Naive B cell (primary cell): ENCODE measurements at places on chromosomes 12 and 14.

GRCh38 chr14:91098591-91098990 lies 15.3 kb upstream of the DGLUCY start:
- DNase-seq, result no peak

DNA sequence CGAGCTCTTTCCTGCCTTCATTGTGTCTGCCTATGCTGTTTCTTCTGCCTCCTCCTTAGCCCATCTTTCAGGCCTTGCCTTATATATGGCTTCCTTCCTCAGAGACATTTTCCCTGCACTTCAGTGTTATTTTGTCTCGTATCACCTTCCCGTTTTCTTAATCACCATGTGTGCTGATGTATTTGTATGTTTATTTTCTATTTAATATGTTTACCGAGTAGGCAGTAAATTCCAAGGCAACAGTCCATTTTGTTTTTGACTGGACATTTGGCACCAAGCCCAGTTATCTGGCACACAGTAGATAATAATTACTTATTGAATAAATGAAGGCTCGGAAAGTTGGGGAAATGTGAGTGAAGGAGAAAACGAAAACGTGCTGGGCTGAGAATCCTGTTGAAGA lies 4.6 kb upstream of the POU6F1 start:
- DNase-seq, result no peak

- DNase-seq, result no peak
Observed at GRCh38 chr12:5808981-5809380, 136.1 kb downstream of the ANO2 start.

GRCh38 chr12:116552773-116553373 lies 6.3 kb upstream of the MAP1LC3B2 start:
- no peak for DNase-seq

GRCh38 chr12:52895726-52896189 lies 9.1 kb downstream of the KRT8 start:
- DNase-seq, result no peak

DNA sequence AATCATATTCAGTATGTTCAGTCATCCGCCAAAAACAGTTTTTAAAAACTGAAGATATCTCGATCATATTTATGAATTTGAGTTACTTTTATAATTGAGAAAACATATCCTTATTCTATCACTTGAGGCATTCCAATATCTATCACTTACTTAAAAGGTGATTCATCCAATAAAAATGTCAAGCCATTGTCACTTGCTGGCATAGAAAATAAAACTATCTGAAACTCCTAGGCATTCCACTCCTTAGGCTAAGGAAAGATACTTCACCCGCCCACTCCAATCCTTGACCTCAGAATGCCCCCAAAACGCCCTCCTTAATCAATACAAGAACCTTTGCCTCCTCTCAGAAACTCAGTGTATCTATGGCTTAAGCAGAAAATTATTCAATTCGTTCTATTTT lies 51.3 kb upstream of the AMIGO2 start:
- no peak for DNase-seq

GRCh38 chr12:19200261-19200660 lies 70.7 kb downstream of the PLEKHA5 start:
- DNase-seq, result no peak

DNA sequence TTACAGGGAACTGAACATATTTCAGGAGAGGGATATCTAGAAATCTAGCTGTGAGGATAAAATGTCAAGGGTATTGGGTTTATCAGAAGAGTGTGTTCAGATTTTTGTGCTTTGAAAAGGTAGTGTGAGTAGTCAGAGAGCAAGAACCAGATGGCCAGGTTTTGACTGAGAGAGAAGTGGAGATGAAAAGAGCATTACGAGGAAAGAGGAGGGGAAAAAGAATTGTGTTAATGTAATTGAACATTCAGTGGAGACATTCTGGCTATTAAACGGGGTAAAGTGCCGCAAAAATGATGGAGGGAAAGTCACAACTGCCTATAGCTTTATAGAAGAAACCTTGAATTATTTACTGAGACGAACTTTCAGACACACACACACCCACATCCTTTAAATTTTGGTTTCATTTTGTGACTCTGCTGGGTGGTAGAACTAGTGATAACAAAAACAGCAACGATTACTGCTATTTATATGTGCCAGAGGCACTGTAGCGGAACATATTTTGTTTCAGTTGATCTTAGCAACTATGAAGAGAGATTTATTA lies 213.6 kb downstream of the ERC1 start:
- DNase-seq, result peak; percentile 67

DNA sequence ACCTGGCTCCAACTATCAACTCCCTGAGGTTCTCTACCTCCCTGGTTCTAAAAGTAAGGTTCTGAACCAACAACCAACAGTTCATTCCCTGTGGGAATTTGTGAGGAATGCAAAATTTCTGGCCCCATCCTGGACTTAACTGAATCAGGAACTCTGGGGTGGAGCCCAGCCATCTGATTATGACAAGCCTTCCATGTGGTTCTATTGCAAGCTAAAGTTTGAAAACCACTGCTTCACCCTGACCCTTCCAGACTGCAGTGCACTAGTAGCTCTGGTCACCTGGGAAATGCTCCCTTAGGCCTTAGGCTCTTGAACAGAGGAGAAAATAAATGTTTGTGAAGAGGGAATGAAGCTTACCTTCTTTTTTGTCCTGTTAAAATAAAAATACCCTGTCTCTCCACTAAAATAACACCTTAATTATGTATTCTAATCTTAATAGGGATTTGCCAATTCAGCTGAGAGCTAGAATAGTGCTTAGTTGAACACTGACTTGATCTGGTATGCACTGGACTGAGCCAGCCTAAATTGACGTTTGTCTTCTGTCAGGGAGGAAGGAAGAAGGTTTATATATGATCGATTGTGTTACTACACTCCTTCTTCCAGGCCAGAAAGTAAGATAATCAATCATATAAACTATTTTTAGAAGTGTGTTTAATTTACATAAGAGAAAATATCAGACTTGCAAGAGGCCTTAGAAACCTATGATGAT lies 39.1 kb upstream of the DDHD1 start:
- no peak for DNase-seq

DNA sequence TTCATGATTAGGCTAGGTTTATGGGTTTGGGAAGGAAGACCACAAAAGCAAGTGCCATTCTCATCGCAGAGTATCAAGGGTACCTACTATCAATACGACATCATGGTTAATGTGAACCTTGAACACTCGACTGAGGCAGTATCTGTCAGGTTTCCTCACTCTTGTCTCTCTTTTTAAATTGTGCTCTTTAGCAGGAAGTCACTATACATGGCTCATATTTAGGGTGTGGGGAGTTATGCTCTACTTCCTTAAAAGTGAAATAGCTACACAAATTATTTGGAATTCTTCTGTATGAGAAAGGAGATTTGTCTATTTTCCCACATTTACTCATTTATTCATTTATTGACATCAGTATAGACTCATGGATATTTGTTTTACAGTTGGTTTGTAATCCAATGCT lies 5.9 kb upstream of the CLEC4E start:
- no peak for DNase-seq
